ENCODE measurements at places on chromosomes 1 and 21.

DNA sequence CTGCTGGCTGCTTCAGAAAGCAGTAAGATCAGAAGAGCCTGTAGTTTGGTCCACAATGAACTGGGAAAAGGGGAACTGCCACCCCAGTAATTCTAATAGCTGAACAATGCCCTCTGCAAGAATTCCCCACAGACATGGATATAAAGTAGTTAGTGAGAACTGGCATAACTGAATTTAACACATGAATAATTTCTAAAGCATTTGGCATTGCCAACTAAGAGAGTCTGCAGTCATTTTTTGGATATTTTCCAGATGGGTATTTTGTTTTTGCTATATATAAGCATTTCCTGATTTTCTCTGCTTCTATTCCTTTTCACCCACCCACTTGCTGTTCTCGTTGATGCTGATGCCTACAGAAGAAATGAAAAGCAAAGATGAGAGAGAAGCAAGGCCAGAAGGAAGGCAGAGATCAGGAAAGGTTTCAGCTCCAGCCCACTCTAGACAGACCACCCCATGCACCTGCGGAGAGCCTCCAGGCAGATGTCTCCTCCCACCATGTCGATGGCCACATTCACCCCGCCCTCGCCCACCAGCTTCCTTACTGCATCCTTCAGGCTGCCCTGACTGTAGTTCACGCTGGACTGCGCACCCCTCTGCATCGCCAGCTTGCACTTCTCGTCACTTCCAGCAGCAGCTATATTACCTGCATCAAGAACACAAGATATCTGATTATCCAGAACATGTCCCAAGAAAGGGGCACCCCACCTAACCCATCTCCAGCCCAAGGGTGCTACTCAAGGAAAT is 55.9 kb upstream of the SEC16B start:
- DNase-seq: no peak

GRCh38 chr1:52190500-52191252 is 48.8 kb downstream of the ZFYVE9 start:
- DNase-seq: no peak

GRCh38 chr1:24709791-24710441 is 35.3 kb upstream of the CLIC4 start:
- DNase-seq: no peak

DNA sequence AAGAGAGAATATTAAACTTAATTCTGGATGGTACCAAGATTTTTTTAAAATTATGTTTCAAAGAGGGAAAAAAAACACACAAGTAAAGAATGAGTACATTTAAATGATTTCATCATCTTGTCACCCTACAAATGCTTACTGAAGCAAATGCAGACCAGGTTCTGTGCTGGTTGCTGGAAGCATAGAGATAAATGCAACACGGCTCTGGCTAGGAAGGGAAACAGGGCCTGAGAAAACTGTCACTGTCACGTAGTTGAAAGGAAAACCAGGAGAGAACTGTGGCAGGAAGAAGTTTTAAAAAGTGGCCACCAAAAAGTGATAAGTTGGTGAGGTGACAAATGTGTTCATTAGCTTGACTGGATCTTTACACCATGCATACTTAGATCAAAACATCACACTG is 336.9 kb upstream of the NFIA start:
- no peak for DNase-seq

- DNase-seq: no peak
Measured at GRCh38 chr1:173117761-173118160, 67.0 kb upstream of the TNFSF18 start.

DNA sequence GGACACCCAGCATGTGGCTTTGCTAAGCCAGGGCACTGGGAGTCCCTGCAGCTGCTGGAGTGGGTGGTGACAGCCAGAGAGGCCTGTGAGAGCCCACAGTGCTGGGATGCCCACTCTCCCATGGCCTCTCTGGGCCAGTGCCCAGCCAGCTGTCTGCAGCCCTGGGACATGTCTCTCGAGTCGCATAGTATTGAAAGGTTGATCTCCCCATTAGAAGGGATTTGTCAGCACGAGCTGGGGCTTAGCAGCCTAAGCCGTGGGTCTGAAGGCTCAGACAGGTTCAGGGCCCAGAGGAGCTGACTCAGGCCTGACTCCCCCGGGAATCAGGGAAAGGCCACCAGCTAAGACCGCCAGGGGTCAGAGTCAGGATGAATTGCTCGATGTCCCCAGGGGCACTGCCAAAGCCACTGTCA is 53.5 kb downstream of the FOXD2 start:
- DNase-seq: no peak

- no peak for DNase-seq
Measured at GRCh38 chr21:38712071-38712470, 93.7 kb upstream of the ETS2 start.

GRCh38 chr1:62685431-62685859 is 2.7 kb downstream of the DOCK7 start:
- no peak for DNase-seq

GRCh38 chr1:94490556-94490955 is 51.0 kb downstream of the F3 start:
- no peak for DNase-seq

- DNase-seq: no peak
Measured at GRCh38 chr1:161020509-161021164, at the start of gene F11R. Gene F11R, minus strand, starts transcription at chr1:161021152. Its CDS starts 79 bp downstream, at chr1:161021073.

DNA sequence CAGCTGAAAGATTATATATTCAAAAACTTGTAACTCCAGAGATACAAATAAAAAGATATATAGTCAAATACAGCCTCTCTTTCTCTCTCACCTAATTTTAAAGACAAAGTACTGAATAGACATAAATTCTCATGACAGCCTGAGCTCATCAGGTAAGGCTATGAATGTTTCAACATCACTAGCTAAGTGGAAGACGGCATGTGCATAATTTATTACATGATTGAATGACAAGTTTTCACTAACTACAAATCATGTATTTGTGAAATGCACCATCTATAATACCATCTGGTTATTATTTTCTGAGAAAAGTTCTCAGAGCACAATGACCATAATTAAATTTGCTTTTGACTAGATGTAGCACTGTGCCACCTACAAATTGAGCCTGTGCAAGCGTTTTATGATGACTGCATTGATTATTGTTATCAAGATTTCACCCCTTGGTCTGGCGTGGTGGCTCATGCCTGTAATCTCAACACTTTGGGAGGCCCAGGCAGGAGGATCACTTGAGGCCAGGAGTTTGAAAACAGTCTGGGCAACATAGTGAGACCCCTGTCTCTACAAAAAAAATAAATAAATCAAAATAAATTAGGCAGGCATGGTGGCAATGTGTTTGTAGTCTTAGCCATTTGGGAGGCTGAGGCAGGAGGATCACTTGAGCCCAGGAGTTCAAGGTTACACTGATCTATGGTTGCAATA is 128.2 kb downstream of the APP start:
- no peak for DNase-seq

- DNase-seq: no peak
Measured at GRCh38 chr1:215606036-215606435, 38.9 kb downstream of the KCTD3 start.

- no peak for DNase-seq
Measured at GRCh38 chr1:114108751-114109255, 44.9 kb downstream of the SYT6 start.

DNA sequence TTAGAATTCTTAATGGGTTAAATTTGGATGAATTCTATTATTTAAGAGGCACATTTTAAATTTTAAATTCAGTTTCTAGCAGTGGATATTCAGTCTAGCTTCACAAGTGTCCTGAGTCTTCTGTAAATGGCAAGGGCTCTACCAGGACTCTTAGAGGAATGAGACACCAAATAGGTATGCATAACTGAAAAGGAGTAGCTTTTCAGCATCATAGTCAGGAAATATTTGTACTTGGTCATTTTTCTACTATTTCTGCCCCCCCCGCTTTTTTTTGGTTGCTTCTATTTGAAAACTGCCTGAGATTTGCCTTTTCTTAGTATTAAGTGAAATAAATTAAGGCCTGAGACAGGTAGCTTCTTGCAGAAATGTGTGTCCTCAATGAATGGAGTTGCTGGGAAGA is 80.2 kb downstream of the MAST2 start:
- DNase-seq: no peak

GRCh38 chr1:33010932-33011731 is 25.6 kb downstream of the AK2 start:
- peak; percentile 72 for DNase-seq

Measured in posterior vena cava (tissue), 2 donors.